ENCODE measurements at places on chromosomes 3 and 15.

- DNase-seq = no peak
Observed at GRCh38 chr15:68581725-68582124, 2.9 kb downstream of the CORO2B start.

- no peak for DNase-seq
Observed at GRCh38 chr3:114104414-114104813, 47.9 kb downstream of the QTRT2 start.

- no peak for DNase-seq
Observed at GRCh38 chr15:67774626-67775025, 50.7 kb upstream of the SKOR1 start.

GRCh38 chr3:42262525-42262924 lies 3.5 kb downstream of the CCK start:
- DNase-seq = no peak

GRCh38 chr3:29137601-29138000 lies 143.3 kb upstream of the RBMS3 start:
- DNase-seq = no peak

Measured in GM10248 (cell line).